ENCODE measurements at places on chromosomes 6 and 20.

- no peaks in the 10 kb centered on the region for H3K36me3 ChIP-seq
- no peak overlapping the region for H3K4me3 ChIP-seq
- H3K4me1 ChIP-seq, result no peaks in the 10 kb centered on the region
- H3K27ac ChIP-seq, result no peak overlapping the region
- DNase-seq, result no peak
Measured at GRCh38 chr6:142373268-142374090, 71.7 kb downstream of the ADGRG6 start.

GRCh38 chr6:157570104-157570503 lies 189.1 kb downstream of the ZDHHC14 start:
- DNase-seq, result no peak
- no peak overlapping the region for H3K4me3 ChIP-seq
- H3K36me3 ChIP-seq, result no peaks in the 10 kb centered on the region
- no peak overlapping the region for H3K27ac ChIP-seq
- H3K27me3 ChIP-seq, result no peaks in the 10 kb centered on the region

- DNase-seq, result no peak
- H3K4me3 ChIP-seq, result no peak overlapping the region
- H3K4me1 ChIP-seq, result no peaks in the 10 kb centered on the region
- no peaks in the 10 kb centered on the region for H3K27me3 ChIP-seq
Measured at GRCh38 chr6:37663019-37663810, 34.5 kb downstream of the MDGA1 start.

DNA sequence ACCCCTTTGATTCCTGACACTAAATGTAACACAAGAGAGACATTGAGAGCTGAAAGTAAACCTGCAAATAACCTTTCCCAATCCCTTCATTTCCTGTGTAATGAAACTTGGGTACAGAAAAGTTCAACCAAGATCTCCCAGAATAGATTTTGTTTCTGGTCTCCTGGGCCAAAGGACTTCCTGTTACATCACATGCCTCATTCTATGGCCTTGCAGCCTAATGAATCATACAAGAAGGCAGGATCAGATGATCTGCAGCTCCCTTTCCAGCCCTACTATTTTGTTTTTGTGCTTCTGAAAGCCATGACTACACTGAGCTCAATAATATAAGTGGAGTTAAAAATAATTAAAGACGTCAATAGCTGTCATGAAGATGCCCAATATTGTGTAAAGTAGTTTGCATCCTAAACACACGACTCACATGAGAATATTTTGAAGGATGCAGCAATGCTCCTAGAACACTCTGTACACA lies 73.4 kb upstream of the NOX3 start:
- no peaks in the 10 kb centered on the region for H3K27me3 ChIP-seq
- H3K4me3 ChIP-seq, result no peak overlapping the region
- no peak for DNase-seq
- no peaks in the 10 kb centered on the region for H3K4me1 ChIP-seq
- H3K27ac ChIP-seq, result peak overlapping the region; percentile 68
- H3K36me3 ChIP-seq, result no peaks in the 10 kb centered on the region

- no peak for DNase-seq
- H3K4me3 ChIP-seq, result no peak overlapping the region
Measured at GRCh38 chr6:123940551-123940950, 136.9 kb downstream of the NKAIN2 start.

- H3K27ac ChIP-seq, result no peak overlapping the region
- no peak for DNase-seq
- H3K4me1 ChIP-seq, result peaks cover 5% of the 10 kb centered on the region
Measured at GRCh38 chr20:40512994-40513393, 176.0 kb downstream of the MAFB start.

- no peaks in the 10 kb centered on the region for H3K27me3 ChIP-seq
- no peaks in the 10 kb centered on the region for H3K36me3 ChIP-seq
- H3K4me1 ChIP-seq, result no peaks in the 10 kb centered on the region
Measured at GRCh38 chr6:101011186-101011585, 130.1 kb upstream of the ASCC3 start.

DNA sequence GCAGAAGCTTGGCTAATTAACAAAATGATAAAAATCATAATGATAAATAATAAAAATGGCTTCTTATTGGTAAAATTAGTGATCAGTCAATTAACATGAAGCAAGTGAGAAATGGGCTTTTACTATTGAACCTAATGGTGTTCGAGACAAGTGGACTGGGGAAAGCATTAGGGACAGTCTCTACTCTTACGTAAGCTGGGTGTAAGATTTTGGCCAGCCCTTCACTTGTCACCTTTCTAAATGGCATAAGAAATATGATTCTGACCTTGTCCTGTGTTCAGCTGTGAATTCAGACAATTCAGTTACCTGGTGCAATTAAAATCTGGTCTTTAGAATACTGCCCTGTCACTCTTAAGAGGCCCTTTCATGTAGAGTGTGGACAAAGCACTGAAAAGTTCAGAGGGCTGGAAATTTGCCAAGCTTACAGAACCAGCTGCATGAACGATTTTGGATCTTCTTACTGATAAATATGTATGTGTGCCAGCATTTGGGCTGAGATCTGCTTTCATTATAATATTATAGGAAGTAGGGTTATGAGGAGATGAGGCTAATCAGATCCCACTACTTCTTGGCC lies 115.9 kb downstream of the QRSL1 start:
- H3K4me1 ChIP-seq, result peaks cover 2% of the 10 kb centered on the region
- DNase-seq, result peak; percentile 22
- H3K36me3 ChIP-seq, result no peaks in the 10 kb centered on the region
- H3K27ac ChIP-seq, result no peak overlapping the region
- H3K4me3 ChIP-seq, result no peak overlapping the region
- H3K27me3 ChIP-seq, result peaks cover 6% of the 10 kb centered on the region

DNA sequence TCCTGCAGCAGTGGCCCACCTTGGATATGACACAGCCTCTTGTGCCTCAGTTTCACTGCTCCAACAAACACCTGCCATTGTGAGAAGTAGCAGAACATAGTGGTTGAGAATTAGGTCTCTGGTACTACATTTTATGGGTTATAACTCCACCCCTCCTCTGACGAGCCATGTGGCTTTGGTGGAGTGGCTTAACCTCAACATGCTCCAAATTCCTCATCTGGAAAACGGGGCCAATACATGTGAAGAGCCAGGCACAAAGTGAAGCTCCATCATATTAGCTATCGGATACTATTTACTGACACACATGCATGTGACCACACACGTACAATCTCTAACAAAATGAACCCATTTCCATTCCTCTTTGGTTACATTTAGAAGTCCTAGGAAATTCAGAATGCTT lies 8.4 kb upstream of the KIZ start:
- H3K27ac ChIP-seq, result no peak overlapping the region
- H3K27me3 ChIP-seq, result no peaks in the 10 kb centered on the region
- no peak for DNase-seq
- H3K4me1 ChIP-seq, result no peaks in the 10 kb centered on the region
- no peak overlapping the region for H3K4me3 ChIP-seq

DNA sequence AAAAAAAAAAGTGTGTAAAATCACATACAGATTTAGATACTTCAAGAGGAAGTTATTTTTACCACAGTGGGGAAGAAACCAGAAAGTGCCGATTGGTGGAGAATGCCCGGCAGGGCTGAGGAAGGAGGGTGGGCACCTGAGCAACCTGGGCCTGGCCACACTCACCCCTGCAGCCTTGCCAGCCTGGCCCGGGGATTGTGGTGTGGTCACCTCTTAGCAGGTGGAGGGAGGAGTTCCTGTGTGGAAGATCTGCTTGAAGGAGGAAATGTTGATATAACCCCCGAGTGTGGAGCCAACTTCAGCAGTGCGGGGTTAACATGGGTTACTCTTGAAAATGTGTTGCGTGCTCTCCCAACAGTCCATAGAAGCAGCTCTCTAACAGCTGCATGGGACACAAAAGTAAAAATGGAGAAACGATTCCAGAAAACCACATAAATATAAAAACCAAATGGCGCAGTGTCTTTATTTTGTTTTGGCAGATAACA lies 14.7 kb downstream of the UST start:
- H3K4me1 ChIP-seq, result peaks cover 5% of the 10 kb centered on the region
- DNase-seq, result no peak
- no peaks in the 10 kb centered on the region for H3K36me3 ChIP-seq

GRCh38 chr6:43970913-43971775 lies 156.1 kb downstream of the MRPL14 start:
- H3K27me3 ChIP-seq, result no peaks in the 10 kb centered on the region
- no peak for DNase-seq
- H3K36me3 ChIP-seq, result no peaks in the 10 kb centered on the region
